ENCODE measurements at places on chromosomes 1 and 21.

GRCh38 chr1:67544921-67545320, 114.7 kb upstream of the SERBP1 start:
- no peak for DNase-seq

DNA sequence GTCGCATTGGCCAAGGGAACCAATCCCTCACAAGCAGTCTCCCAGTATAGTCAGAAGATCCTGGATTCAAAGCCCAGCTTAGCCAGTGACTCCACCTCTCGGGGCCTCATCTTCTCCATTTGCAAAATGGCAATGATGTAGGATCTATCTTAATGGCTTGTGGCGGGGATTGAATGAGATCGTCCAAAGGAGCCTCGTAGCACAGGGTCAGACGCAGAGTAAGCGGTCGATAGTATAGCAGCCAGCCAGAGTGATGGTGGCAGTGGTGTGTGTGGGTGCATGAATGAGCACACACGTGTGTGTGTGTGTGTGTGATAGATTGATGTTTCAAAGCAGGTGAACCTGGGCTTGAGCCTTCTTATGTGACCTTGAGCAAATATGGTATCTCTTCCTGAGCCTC, 79.8 kb upstream of the WNT4 start:
- DNase-seq, result no peak

DNA sequence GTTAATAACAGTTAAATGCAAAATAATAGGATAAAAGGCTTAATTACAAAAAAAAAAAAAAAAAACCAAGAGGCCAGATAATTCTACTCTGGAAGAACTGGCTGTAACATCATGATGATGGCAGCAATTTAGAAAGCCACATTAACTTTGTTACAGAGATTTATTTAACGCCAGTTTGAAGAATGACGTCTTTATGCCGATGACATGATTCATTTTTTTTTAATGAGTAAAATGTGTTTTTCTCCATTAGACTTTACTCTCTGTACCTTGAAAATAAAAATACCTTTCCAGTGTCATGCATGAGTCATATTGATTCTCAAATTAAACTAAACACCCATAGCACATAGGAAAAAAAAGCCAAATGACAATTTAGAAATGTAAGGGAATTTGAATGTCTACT, 226.1 kb downstream of the RGS7 start:
- DNase-seq, result no peak

DNA sequence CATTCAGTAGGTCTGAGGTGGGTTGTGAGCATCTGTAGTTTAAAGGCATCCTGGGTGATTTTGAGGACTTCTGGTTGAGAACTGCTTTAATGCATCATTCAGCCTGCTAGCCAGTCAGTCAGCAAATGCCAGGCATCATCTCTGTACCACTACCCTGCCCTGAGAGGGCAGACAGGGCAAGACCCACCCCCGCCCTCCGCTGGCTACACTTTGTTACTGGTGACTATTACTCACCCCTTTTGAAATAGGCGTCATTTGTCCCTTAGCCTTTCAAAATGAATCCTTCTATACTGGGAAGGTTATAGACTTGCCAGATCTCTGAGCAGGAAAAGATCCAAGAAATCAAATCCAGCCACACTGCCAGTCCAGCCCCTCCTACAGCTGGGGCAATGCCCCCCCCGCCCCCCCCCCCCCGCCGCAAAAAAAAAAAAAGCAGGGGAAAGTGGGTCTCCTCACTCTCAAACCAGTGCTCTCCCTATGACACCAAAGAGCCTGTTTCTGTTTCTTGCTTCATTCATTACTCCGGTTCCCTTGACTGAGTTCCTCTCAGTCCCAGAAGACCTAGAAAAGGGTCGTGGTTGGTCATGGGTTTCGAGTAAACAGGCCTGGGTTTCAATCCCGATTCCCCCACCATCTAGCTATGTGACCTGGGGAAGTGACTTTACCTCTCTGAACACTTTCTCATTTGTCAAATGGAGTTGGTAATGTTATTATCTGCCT, 4.4 kb downstream of the SELENON start:
- no peak for DNase-seq

DNA sequence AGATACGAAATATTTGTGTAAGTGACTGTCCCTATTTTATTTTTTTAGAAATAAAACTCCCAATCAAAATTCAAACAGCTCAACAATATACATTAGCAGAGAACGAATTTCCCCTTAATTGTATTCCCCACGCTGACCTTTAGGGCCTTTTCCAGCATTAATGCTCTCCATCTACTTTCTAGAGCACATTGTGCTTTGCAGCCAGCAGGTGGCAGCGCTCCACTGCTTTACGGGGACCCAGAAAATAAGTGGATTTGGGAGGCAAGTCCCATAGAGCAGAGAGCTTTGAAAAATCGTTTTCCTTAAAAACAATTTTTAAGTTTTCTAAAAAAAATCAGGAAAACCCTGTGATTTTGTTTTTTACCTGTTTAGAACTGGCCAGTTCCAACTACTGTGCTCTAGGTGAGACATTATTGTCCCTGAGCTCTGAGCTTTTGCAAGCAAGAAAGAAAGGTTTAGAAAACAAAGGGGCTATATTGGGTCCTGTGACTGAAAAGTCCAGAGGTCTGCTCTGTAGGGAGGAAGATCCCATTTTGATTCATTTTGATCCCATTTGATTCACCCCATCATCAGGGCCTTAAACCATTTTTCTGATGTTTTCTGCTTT, 144.4 kb upstream of the ZNF644 start:
- peak; percentile 23 for DNase-seq

- DNase-seq, result no peak
Measured at GRCh38 chr1:2642131-2642559, 9.3 kb upstream of the MMEL1 start.

GRCh38 chr1:217524787-217525520, 105.9 kb downstream of the GPATCH2 start:
- no peak for DNase-seq

DNA sequence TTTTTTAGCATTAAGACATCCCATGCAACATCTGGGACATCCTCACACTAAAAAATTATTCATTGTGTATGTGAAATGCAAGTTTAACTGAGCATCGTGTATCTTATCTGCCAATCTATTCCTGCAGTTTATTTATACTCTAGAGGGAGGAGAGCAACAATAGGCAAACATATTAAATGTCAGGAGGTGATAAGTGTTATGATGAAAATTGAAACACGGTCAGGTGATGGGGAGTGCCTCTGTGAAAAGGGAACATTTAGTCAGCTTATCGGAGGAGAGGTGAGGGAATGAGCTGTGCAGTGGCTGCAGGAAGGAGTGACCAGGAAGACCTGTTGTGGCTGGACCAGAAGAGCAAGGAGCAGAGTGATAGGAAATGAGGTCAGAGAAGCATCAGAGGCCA, 775 bp upstream of the EFCAB14 start:
- no peak for DNase-seq

GRCh38 chr1:58060559-58061170, 485.9 kb downstream of the OMA1 start:
- DNase-seq, result no peak

DNA sequence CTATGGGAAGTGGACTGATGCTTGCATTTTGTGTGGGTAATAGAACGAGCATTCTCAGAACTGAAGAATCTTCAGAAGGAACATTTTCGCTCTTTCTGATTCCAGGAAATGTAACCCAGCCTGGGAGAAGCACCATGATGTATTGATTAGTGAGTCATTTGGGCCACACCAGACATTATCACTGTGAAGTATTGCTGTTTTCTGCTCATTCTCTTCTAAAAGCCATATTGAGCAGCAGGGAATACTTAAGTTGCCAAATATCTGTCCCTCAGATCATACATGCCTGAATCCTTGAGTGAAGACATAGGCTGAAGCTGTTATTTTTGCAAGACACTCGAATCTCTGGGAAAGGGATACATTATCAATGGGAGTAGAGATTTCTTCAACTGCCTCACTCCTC, 213.1 kb downstream of the PCP4 start:
- no peak for DNase-seq

- no peak for DNase-seq
Measured at GRCh38 chr1:218785928-218786327, 387.8 kb upstream of the LYPLAL1 start.

DNA sequence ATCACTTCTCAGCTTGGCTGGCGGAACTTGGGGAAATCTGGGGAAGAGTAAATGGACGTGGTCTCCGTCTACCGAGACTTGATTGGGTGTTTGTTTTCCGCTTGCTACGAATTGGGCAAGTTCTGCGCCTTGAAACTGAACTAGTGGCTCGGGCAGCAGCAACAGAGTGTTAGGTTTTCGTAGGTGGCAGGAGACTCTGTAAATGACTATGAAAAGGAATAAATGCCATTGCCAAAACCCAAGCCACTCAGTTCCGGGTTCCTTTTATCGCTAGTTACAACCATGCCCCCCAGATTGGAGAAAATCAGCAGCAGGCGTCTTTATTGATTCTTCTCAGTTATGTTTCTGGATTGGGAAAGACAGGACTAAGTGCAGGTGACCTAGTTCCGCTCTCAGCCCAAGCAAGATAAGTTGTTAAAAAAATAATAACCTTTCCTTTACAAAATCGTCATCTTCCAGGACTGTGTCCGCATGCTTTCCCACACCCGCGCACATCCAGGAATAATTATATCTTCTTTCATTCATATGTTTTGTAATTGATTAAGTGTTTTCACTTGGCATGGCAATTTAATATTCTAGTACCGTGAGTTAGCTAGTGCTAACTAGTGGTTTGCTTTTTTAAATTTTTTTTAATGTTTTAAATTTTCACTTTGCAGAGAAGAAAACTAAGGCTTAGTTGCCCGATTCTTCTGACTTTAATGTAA, 3.4 kb downstream of the LHX9 start:
- DNase-seq, result no peak

DNA sequence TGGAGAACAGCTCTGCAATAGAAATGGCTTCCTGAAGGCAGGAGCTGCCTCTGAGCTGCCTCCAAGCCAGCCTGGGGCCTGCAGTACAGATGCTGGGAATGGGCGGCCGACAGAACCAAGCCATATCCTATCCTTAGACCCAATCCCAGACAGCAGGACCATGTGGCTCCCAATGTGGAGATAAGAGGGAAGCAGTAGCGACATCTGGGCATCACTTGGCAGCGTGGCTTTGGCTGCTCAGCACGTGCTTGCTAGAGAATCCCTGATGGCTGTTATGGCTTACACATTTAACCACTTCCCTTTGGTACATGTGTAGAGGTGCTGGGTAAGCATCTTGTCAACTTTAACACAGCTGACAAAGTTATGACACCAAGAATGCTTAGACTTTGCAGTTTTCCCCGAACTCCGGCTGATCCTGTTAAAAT, 87.7 kb downstream of the MAN1C1 start:
- DNase-seq, result peak; percentile 15

GRCh38 chr1:212699625-212700222, at the start of gene BATF3:
TSS of gene BATF3 (minus strand) at chr1:212699840. CDS start at chr1:212699762, 78 bp downstream.
- no peak for DNase-seq

GRCh38 chr1:190619724-190620123, 142.1 kb upstream of the BRINP3 start:
- no peak for DNase-seq

GRCh38 chr1:101247404-101248287, 10.8 kb downstream of the S1PR1 start:
- DNase-seq, result no peak

DNA sequence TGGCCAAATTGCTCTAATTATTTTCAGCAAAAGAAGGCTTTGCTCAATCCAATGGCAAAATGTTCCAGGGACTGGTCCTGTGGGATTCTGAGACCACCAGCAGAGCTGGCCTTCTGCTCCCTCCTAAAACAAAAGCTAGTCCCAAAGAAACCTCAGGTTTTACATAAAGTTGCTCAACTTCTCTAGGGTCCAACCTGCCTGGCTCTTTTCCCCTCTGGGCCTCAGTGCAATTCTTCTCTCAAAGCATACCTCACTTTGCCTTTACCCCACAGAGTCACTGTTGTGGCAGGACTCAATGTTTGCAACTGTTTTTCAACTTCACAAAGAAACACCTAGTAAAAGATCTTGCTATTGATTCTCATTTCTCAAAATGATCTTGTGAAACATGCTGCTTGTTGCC, 39.8 kb downstream of the TBX15 start:
- DNase-seq, result no peak

DNA sequence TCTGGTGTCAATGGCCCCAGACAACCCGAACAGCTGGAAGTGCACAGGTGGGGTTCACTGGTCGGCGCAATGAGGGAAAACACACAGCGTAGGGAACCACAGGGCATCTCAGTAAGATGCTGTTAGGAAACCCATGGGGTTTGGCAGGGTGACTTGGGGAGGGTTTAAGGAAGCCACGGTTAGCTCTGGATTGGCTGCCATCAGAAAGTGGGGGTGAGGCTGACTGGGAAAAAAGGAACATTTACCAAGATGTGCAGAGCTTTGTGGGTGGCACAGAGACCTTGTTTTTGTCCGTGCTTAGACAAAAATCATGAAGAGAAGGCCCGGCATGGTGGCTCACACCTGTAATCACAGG, 11.0 kb downstream of the ALDH4A1 start:
- no peak for DNase-seq

DNA sequence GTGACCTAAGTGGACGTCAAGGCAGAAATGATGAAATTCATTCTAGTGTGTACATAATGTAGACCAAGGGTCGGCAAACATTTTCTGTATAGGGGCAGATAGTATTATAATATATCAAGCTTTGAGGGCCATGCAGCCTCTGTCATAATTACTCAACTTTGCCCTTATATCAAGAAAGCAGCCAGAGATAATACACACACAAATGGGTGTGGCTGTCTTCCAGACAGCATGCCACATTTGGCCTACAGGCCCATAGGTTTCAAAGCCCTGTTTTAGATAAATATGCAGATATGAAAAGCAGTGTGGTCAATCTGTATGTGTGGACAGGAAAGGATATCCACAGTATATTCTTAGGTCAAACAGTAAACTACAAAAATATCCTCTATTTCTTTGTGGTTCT, 320.1 kb upstream of the FMN2 start:
- no peak for DNase-seq

GRCh38 chr1:1783320-1783719, 5.0 kb upstream of the NADK start:
- no peak for DNase-seq

DNA sequence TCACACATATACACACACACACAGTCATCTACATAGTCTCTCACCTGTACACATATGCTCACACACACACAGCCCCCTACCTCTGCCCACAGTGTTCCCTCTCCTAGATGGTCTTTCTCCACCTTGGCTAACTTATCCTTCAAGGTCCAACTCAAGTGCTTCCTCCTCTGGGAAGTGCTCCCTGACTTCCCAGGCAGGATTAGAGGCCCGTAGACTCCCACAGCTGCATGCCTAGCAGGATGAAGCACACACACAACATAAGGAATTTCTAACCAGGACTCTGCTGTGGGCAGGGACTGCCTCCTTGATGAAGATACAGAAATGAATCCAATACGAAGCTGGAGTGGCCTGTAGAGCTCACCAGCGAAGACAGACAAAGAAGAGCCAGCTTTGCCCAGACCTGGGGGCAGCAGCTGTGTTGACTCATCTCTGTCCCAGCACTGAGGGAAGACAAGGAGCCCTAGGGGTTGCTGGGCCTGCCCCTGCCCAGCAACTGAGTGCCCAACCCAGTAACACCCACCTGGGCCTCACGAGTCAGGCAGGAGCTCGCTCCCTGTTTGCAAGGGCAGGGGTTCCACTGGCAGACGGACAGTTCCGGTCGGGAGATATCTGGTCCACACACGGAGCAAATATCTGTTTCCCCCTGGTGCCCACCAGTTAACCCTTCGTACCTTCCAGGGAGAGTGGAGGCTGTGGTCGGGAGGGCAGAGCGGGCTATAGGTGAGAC, 100.8 kb downstream of the DMRTB1 start:
- no peak for DNase-seq
